Bronchial smooth muscle cell (primary cell): ENCODE measurements at places on chromosomes 5 and 9. TPM values are rescaled to one million over a fixed set of nuclear protein-coding genes. Genes with fewer than 3 reads are reported as not detected.

The SPATA31E1 gene
- under 0.01 TPM in 1 of 2 replicates, not detected in the other for total RNA-seq

The LCN15 gene
- total RNA-seq, result not detected in 2 replicates

The ENTREP1 gene
- total RNA-seq, result under 0.01 TPM in 1 of 2 replicates, not detected in the other

The HIGD2A gene
- total RNA-seq, result 23.8 and 29.9 TPM in 2 replicates

The CCNO gene
- total RNA-seq, result 0.17 TPM in 1 of 2 replicates, not detected in the other

The NFIL3 gene
- total RNA-seq, result 17.7 and 20.6 TPM in 2 replicates

The EDIL3 gene
- total RNA-seq, result 15.3 and 44.8 TPM in 2 replicates

The TMEM252 gene
- not detected in 2 replicates for total RNA-seq

The BRINP1 gene
- total RNA-seq, result 0.09 TPM in 1 of 2 replicates, not detected in the other

The PCAT7 gene
- total RNA-seq, result not detected in 2 replicates

The LAMC3 gene
- total RNA-seq, result 0.09 TPM in 1 of 2 replicates, not detected in the other

The SPINK7 gene
- not detected in 2 replicates for total RNA-seq

The CACFD1 gene
- total RNA-seq, result 7.6 and 8.8 TPM in 2 replicates

The ALDH1B1 gene
- total RNA-seq, result 6.2 and 6.3 TPM in 2 replicates

The ORM2 gene
- total RNA-seq, result not detected in 2 replicates

The GOLM1 gene
- total RNA-seq, result 31.5 and 50.9 TPM in 2 replicates

The PNPLA7 gene
- total RNA-seq, result 1.8 and 3.0 TPM in 2 replicates

The SPOCK1 gene
- total RNA-seq, result 53.9 and 76.2 TPM in 2 replicates

The PDE6A gene
- not detected in 2 replicates for total RNA-seq

The FAM151B gene
- total RNA-seq, result 3.9 and 6.9 TPM in 2 replicates

The LRRC19 gene
- total RNA-seq, result not detected in 2 replicates

The TAF11L4 gene
- not detected in 2 replicates for total RNA-seq

The ACTL7A gene
- total RNA-seq, result not detected in 2 replicates
